ENCODE measurements at places on chromosomes 3 and 15.
A peak's percentile ranks its signal among the peaks of the same experiment; 100 is the strongest.

GRCh38 chr3:29527246-29527645 lies 246.4 kb downstream of the RBMS3 start:
- DNase-seq = no peak

DNA sequence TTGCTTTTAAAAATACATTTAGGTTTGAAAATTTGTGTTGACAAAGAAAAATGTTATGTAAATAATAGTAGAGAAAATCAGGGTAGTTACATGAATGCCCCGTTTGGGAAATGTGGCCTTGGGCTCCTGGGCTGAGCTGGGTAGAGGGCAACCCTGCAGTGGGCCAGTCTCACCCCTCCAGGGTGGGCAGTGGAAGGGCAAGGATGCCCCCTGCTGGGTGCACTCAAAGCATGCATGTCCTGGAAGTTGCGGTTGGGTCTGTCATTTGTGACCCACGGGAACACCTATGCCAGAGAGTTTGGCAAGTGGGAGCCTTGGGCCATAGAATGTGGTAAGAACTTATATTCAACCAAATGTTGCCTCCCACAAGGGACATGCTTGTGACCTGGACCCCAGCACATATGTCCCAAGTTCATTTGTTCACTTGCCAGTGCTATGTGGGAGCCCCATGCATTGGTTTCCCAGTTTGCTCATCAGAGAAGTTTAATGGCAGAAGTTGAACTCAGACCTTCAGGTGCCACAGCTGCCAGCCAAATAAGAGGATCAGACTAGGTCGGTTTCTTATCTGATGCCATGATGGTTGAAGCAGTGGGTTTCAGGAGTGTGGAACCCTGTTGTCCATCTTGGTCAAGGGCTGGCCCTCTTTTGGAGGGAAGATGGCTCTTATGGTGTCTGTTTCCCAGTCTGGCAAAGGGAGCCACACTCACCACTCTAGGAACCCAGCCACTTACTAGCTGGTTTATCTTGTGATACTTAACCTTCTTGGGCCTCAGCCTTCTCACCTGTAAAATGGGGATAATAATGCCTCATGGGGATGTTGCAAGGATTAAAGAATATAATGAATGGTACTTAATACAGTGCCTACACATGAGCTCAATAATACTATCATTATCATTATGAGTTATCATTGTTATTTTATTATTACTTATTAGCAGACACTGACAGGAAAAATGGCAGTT lies 2.5 kb upstream of the PLCB2 start:
- DNase-seq = peak; percentile 83

DNA sequence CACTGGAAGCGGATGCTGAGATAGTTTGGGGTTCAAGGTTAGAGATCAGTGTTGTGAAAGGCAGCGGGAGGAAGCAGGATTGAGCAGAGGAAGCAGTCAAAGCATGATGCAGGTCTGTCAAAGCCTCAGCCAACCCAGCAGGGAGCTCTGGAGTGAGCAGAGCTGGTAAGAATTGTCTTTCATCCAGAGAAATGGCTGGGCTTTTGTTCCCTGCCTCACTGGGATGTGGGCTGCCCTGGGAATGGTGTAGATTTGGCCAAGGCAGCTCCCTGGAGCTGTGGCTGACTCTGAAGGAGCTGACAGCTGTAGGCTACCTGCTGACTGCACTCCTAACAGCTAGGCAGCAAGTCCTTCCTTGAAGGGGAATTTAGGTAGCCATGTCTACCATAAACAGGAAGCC lies 61.9 kb upstream of the STXBP5L start:
- no peak for DNase-seq

DNA sequence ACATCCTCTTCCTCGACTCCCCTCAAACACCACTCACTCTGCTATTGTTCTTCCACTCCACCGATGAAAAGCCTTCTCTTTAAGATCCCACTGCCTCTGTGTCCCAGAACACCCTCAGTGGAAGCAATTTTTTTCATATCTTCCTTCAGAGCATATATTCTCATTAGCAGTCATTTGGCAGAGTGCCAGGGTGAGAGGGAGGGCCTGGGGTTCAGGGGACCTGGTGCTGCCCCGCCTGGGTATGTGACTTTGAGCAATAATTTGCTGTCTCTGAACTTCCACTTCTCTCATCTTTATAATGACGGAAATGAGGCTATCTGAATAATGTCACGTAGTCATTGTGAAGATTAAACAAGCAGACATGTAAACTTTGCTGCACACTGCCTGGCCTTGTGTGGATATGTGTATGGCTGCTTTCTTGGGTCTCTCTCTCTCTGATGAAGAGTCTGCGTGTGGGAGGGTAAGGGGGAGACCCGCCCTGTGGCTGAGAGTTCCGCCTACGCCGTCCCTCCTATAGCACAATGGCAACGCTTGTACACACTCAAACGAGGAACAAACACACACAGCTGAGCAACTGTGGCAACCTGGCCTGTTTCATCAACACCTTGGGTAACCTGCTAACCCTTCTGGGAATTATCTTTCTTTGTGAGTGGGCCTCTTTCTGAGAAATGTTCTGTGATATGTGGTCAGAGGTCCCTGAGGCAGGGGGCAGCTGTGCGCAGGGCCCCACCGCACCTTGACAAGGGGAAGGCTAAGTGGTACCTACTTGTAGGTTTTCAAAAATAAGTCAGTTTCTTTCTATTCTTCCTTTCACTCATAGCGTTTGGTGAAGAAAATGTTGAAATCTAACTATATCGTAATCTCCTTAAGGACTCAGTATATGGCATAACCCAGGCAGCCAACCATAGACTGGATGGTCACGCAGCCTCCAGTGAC lies 369.8 kb downstream of the SV2B start:
- no peak for DNase-seq

GRCh38 chr15:67853454-67853853 lies 13.6 kb upstream of the RNU6-1 start:
- no peak for DNase-seq

- no peak for DNase-seq
These were observed 43.1 kb downstream of the RBPMS2 start for GRCh38 chr15:64732156-64732860.

DNA sequence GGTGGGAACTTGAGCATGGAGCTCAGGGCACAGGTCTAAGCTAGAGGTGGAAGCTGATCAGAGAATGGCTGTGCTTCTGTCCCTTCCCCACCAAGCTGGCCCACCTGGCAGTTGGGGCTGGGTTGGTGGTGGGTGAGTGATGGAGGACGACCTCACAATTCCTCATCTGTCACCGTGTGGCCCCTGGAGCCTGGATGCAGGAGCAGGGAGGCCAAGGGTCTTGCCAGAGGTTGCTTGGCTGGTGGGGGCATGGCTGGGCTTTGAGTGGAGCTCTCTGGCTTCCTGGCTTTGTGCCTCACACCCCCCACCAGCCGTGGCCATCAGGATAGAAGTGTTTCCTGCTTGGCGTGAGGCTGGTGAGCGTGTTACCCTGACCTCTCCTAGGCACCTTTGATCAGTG lies 36.0 kb downstream of the FBLN2 start:
- DNase-seq = no peak

- no peak for DNase-seq
These were observed 14.4 kb upstream of the TBL1XR1 start for GRCh38 chr3:177211503-177212277.

DNA sequence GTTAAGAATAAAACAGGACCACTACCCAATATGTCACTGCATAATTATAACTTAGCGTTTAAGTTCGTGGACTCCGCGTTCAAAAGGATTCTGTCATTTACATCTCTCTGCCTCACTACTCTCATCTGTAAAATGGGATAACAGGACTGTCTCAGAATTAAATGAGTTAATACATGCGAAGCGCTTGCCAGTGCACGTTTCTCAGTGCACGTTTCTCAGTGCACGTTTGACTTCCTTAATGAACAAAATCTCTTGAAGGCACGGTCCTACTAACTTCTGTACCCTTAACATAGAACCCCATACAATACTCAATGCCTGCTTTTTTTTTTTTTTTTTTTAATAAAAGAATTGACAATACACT lies 499 bp downstream of the RABL3 start:
- DNase-seq = no peak

- DNase-seq = no peak
These were observed 1306.3 kb upstream of the EPHA6 start for GRCh38 chr3:95508124-95508523.

DNA sequence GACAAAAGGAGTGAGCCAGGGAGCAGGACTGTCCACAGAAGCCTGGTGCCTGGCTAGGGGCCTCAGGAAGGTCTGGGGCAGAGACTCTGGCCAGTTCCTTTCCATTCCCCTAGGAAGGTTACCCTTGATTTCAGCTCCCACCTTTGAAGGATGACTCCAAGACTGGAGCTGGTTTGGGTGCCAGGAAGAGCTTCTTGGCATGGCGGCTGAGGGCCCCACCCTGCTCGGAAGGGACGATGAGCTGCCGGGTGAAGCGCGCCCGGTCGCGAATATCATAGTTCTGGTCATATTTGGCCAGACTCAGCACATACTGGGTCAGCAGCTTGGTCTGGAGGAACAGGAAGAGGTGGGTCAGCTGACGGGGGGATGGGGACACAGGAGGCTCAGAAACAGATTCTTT lies 19.4 kb upstream of the CPEB1 start:
- DNase-seq = no peak

DNA sequence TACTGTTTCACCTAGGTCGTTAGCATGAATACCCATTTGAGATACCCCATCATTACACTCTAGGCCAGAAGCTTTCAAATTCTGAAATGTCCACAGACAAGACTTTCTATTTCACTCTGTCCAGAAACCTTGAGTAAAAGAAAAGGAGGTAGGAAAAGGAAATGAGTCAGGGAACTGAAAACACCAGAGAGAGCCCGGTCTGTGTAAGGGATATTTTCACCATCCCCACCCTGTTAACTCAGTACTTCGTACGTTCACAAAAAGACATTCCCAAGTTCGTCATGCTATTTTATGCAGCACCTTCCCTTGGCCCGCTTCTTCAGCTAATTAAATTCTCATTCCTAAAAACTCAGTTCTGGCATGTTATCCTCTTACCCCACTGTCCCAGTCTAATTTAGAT lies 89.4 kb upstream of the SOX2 start:
- no peak for DNase-seq

- DNase-seq = no peak
These were observed 219.2 kb downstream of the P3H2 start for GRCh38 chr3:189901481-189901880.

- no peak for DNase-seq
These were observed 80.2 kb downstream of the PPARG start for GRCh38 chr3:12369029-12369428.
